Neural crest cell (in vitro differentiated cells): ENCODE measurements at places on chromosomes 6 and 20. TPM values are rescaled to one million over a fixed set of nuclear protein-coding genes. Genes with fewer than 3 reads are reported as not detected.

The THBD gene
- 0.12 and 0.16 TPM in 2 replicates for total RNA-seq

The ATF6B gene
- 83.6 and 87.1 TPM in 2 replicates for total RNA-seq

The OR2H2 gene
- total RNA-seq = not detected in 2 replicates

The ZC2HC1B gene
- total RNA-seq = not detected in 2 replicates

The ENPP1 gene
- total RNA-seq = 4.0 and 4.9 TPM in 2 replicates

The OLIG3 gene
- 0.14 and 0.63 TPM in 2 replicates for total RNA-seq

The PABPC1L gene
- 75.0 and 78.6 TPM in 2 replicates for total RNA-seq

The HUS1B gene
- 0.40 and 0.59 TPM in 2 replicates for total RNA-seq

The DEFB132 gene
- total RNA-seq = not detected in 2 replicates

The SLC24A3 gene
- total RNA-seq = 0.27 and 0.51 TPM in 2 replicates

The ADAM33 gene
- 3.0 and 3.2 TPM in 2 replicates for total RNA-seq

The HLA-DOB gene
- total RNA-seq = 0.28 TPM in 1 of 2 replicates, not detected in the other

The CPXM1 gene
- total RNA-seq = 200 and 218 TPM in 2 replicates

The BANF2 gene
- not detected in 2 replicates for total RNA-seq

The TNF gene
- total RNA-seq = not detected in 2 replicates

The LPA gene
- 0.43 and 0.65 TPM in 2 replicates for total RNA-seq

The LTB gene
- not detected in 2 replicates for total RNA-seq

The MATN4 gene
- total RNA-seq = 0.18 TPM in 1 of 2 replicates, not detected in the other

The BRD2 gene
- total RNA-seq = 312 and 329 TPM in 2 replicates

The DACT2 gene
- 0.19 and 0.43 TPM in 2 replicates for total RNA-seq

The C20orf144 gene
- 0.44 and 0.82 TPM in 2 replicates for total RNA-seq

The DNMT3B gene
- 57.3 and 58.0 TPM in 2 replicates for total RNA-seq

The COL20A1 gene
- total RNA-seq = 8.9 and 10.2 TPM in 2 replicates

The PDE10A gene
- 23.7 and 26.2 TPM in 2 replicates for total RNA-seq

The SSTR4 gene
- not detected in 2 replicates for total RNA-seq

The MEI4 gene
- total RNA-seq = 0.44 and 0.64 TPM in 2 replicates

The IFT52 gene
- total RNA-seq = 57.6 and 67.4 TPM in 2 replicates

The VGLL2 gene
- total RNA-seq = 0.16 and 0.25 TPM in 2 replicates

The MCCD1 gene
- not detected in 2 replicates for total RNA-seq

The DAAM2 gene
- total RNA-seq = 17.6 and 18.2 TPM in 2 replicates

The SDHAF4 gene
- total RNA-seq = 18.9 and 19.2 TPM in 2 replicates

The CST5 gene
- not detected in 2 replicates for total RNA-seq

The ZNF217 gene
- 32.0 and 35.5 TPM in 2 replicates for total RNA-seq

The RGS17 gene
- total RNA-seq = 3.5 and 4.7 TPM in 2 replicates

The HLA-DQB1 gene
- total RNA-seq = 0.18 and 0.23 TPM in 2 replicates

The PRPH2 gene
- total RNA-seq = not detected in 2 replicates

The RSPH9 gene
- total RNA-seq = 0.57 and 0.63 TPM in 2 replicates

The NUS1 gene
- total RNA-seq = 33.7 and 35.7 TPM in 2 replicates

The PDE7B gene
- 0.58 and 0.61 TPM in 2 replicates for total RNA-seq

The MED20 gene
- 34.8 and 37.5 TPM in 2 replicates for total RNA-seq

The XKR7 gene
- 4.5 and 4.9 TPM in 2 replicates for total RNA-seq

The CRNKL1 gene
- total RNA-seq = 24.0 and 25.8 TPM in 2 replicates

The ADGRB3 gene
- 5.0 and 5.1 TPM in 2 replicates for total RNA-seq

The RWDD2A gene
- total RNA-seq = 4.8 and 5.1 TPM in 2 replicates

The TUBB1 gene
- total RNA-seq = not detected in 2 replicates

The MUC22 gene
- total RNA-seq = not detected in 2 replicates

The CCN6 gene
- not detected in 2 replicates for total RNA-seq

The ARFGEF3 gene
- total RNA-seq = 0.23 and 0.30 TPM in 2 replicates

The TMEM170B gene
- total RNA-seq = 19.3 and 20.3 TPM in 2 replicates

The F13A1 gene
- total RNA-seq = 0.39 and 0.70 TPM in 2 replicates

The SMLR1 gene
- not detected in 2 replicates for total RNA-seq
